ENCODE measurements at places on chromosomes 2 and 18.

GRCh38 chr2:113711851-113712250 is 44.6 kb downstream of the SLC35F5 start:
- DNase-seq: no peak

- no peak for DNase-seq
Observed at GRCh38 chr2:180776921-180777320, 203.5 kb upstream of the UBE2E3 start.

GRCh38 chr2:28810384-28811285 is at the start of gene SPDYA:
SPDYA (plus strand) TSS chr2:28810834; CDS start chr2:28816015, 5,181 bp downstream.
- DNase-seq: peak; percentile 58

- DNase-seq: no peak
Observed at GRCh38 chr2:190786404-190787166, 94.0 kb upstream of the GLS start.

DNA sequence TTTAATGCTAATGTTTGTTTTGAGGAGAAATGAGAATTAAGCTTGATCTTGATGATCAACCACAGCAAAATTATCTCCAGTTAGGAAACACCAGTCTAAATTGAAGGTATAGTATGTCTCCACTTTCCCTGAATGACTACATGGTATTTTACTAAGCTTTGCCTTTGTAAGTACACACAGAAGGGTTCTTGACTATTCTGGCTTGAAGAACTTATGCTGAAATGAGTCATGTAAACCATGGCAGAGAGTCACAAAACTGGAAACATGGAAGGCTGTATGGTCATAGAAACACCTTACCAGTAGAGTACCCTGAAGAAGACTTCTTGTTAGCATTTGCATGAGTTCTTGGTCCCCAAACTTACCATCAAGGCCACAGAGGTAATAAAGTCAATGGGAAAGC is 250.5 kb downstream of the SLC8A1 start:
- DNase-seq: no peak

GRCh38 chr2:219569041-219569440 is 2.3 kb downstream of the OBSL1 start:
- no peak for DNase-seq

DNA sequence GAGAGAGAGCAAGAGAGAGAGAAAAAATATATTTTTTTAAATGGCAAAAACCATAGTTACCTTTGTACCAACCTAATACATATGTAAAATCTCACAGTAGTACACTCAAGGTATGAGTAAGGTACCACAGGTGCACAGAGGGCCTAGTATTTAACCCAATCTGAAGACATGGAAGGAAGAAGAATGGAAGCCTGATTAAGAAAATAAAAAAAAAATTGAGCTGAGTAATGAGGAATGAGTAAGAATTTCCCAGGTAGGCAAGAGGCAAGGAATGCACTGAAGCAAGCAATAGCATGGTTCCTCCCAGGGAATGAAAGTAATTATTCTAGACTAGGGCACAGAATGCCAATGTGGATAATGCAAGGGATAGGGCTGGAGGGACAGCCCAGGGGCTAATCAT is 294.2 kb downstream of the FIGN start:
- DNase-seq: no peak

GRCh38 chr2:191012845-191013681 is 908 bp downstream of the STAT1 start:
- no peak for DNase-seq

GRCh38 chr18:39724652-39725051 is 2159.1 kb upstream of the CELF4 start:
- DNase-seq: no peak

DNA sequence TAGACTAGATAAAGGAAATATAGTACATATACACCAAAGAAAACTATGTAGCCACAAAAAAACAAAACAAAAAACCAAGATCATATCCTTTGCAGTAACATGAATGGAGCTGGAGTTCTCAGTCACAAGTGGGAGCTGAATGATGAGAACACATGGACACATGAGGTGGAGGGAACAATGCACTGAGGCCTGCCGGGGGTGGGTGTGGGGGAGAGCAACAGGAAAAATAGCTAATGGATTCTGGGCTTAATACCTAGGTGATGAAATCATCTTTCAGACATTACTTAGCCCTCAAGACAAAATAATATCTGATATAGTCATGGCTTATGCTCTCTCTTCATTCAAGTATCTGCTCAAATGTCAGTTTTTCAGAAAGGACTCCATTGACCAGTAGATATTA is 930.6 kb downstream of the LRP1B start:
- no peak for DNase-seq

DNA sequence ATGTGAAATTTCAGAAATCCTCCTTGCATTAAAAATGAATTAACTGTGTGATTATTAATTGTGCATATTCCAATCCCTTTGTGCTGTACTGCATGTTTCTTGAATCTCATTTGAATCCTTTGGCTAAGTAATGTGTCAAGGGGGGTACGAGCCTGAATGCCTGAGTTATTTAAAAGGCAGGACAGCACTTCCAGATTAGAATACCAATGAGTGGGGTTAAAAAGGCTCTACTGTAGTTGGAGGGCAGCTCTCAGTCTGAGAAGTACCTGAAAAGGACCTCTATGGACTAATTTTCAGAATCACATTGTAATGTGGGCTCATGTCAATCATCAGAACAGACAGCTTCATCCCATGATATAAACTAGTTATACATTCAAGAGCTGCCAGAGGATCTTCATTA is 423.0 kb downstream of the GRB14 start:
- DNase-seq: no peak

- DNase-seq: no peak
Observed at GRCh38 chr2:133674433-133675331, 106.4 kb upstream of the NCKAP5 start.

DNA sequence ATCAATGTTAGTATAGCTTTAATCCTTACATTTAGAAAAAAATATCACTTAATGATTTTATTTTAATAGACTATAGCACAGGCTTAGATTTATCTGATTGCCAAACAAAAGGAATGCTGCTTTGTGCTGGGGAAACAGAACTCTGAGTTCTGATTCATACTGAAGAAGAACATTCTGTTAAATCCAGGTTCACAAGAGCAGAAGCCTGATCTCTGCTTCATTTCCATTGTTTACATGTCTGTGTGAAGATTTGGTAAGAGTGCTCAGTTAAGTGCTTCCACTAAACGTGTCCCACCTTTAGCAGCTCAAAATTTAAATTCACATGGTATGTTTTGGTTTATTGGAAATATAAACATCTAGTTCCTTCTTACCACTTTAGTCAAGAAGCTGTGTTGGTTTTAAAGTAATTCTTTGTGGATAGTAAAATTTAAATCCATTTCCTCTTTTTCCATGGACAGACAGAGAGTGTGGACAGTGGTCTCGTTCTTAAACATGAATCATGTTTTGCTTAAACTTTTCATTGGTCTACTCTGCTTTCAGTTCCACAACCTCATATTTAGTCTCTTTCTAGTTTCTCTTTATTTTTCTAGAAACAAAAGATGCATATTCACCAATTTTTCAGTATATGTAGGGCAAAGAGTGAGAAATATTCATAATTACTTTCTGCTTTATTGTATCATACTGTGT is 59.1 kb downstream of the NYAP2 start:
- DNase-seq: no peak

- no peak for DNase-seq
Observed at GRCh38 chr18:8603663-8604520, 5.3 kb upstream of the RAB12 start.

GRCh38 chr2:118847762-118848172 is 319 bp upstream of the EN1 start:
- DNase-seq: peak; percentile 33

GRCh38 chr2:235536711-235537110 is 42.9 kb downstream of the AGAP1 start:
- no peak for DNase-seq

GRCh38 chr2:111900859-111901258 is 2.5 kb downstream of the MERTK start:
- DNase-seq: no peak

DNA sequence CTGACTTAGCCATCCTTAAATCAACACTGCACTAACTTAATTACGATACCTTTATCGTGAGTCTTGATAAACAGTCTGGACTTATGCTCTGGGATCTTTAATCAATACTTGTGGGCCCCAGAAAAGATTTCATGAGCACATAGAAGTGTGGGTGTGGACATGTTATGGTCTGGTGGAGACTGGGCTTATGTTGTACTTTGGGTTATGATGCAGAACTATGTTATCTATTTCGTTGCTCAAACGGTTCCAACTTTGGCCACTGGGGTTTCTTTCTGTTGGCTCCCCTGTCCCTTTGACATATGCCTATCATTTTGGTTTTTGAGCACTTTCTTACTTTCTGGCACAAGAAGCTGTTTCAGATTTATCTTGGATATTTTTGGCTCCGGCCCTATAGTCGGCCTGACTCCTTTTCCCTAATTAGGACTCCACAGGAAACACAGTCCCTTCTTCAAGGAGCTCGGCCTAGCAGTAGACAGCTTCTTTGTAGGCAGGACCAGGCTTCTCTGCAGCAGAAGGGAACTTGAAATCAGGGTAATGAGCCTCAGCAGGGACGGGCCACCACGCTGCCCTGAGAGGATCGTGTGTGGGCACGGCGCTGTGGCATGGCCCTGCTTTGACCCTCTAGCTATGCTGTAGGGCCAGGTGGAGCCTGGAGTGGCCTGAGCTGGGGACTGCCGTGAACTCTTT is 54.6 kb upstream of the TXNDC2 start:
- DNase-seq: no peak

GRCh38 chr2:227033471-227034148 is 130.4 kb downstream of the COL4A4 start:
- DNase-seq: no peak

DNA sequence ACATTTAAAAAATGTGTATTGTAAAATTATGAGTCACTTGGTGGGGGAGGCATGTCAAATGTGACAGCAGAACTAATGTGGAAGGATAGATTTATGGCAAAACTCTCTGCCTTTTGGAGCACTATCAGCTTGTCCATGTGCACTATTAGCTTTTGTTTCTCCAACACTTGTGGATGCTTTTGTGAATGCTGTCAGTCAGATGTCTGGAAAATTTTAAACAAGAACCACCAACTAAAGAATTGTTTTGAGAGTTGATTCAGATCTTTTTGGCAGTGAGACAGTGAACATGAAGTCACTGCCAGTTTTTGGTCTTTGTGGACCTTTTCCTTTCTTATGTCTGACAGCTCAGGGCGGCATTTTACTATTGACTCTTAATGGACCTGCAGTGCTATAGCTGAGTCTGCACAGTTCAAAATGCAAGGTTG is 72.4 kb downstream of the KIAA1328 start:
- no peak for DNase-seq

DNA sequence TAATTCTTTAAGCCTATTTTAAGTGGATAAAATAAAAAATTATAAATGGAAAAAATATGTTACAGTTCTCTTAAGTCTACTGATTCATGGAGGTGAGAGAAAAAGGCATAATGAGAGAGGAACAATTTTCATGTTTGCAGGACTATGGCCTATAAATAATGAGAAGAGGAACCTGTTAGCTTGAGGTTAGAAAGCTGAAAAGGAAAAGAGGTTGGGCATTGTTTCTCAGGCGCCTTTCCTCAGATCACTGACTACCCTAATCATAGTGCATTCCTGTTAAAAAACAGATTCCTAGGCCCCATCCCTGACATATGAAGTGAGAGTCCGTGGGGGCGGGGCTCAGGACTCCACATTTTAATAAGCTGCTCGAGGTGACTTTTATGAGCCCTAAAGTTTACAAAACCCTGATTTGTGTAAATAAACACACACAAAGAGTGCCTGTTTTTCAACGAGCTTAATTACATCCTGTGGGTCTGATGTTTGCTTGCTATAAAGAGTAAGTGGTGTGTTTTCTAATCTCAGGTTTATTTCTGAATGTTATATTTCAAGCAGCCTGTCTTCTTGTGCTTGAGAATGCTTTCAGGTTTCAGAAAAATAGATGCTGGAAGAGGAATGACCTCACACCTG is 335.5 kb downstream of the CLIP4 start:
- DNase-seq: no peak

GRCh38 chr18:53991805-53992204 is 232.7 kb downstream of the MBD2 start:
- no peak for DNase-seq

DNA sequence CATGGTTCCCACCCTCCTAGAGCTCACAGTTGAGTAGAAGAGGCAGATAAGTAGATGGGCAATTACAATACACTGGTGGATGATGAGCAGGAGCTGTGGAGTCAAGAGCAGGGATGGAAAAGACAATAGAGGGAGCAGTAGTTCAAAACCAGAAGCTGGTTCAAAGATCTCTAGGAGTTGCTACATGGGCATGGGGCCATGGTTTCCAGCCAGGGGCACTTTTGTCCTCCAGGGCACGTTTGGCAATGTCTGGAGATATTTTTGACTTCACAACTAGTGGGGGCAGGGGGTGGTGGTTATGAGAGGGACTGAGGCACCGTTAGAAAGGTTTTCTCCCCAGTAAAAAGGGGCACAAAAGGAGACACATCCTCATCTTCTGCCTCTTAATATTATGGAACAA is 236.0 kb downstream of the DYSF start:
- DNase-seq: no peak

- no peak for DNase-seq
Observed at GRCh38 chr2:179811042-179811441, 50.4 kb downstream of the ZNF385B start.

DNA sequence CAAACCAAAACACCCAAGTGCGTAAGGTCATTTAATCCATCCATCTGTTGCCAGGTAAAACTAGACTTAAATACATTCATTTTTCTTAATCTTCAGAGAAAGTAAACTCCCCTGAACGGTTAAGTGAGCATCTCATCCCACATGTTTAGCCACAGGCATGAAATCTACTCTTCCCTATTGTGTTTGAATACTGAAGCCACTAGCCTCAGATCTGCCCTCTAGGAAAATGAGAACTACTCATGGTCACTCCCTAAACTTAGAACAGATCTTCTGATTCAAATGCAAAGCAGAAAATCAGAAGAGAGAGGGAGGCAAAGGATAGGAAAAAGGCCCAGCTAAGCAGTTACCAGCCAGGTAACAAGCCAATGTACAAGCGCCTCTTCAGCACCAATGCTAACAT is 7.1 kb downstream of the TMEM247 start:
- no peak for DNase-seq

DNA sequence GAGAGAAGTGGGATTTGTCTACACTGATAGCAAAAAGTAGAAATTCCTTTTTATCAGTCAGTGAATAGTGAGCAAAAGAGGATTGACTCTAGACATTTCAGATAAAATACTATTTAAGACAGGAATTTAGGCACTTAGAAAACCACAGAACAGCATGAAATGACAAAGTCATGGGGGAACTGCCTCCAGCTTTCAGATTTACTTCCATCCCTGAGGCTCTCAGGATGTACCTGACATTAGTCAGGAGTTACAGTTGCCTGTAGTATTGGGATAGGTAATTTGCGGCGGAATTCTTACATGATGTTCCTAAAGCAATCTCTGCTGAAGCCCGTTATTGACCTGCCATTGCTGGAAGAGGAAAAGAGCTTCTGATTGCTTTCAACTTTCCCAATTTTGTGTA is 337.1 kb upstream of the MAP2 start:
- no peak for DNase-seq

GRCh38 chr18:6069539-6069938 is 174.2 kb upstream of the TMEM200C start:
- DNase-seq: peak; percentile 15

GRCh38 chr2:238811293-238811692 is 36.6 kb upstream of the TWIST2 start:
- no peak for DNase-seq
